ENCODE measurements at places on chromosomes 16 and 17. TPM values are rescaled to one million over a fixed set of nuclear protein-coding genes. Genes with fewer than 3 reads are reported as not detected.

Gene DNAH17
- not detected for total RNA-seq

Gene TMEM231
- total RNA-seq: 18.6 TPM

Gene PRSS8
- total RNA-seq: 24.6 TPM

Gene ZNF23
- total RNA-seq: 13.7 TPM

Gene LRRC37A
- 1.8 TPM for total RNA-seq

Gene MYH13
- not detected for total RNA-seq

Gene GLP2R
- total RNA-seq: 0.09 TPM

Gene VEZF1
- 69.1 TPM for total RNA-seq

Gene MAPT
- total RNA-seq: 0.66 TPM

Gene TBC1D26
- not detected for total RNA-seq

Gene SCN4A
- 0.05 TPM for total RNA-seq

Gene OR4D2
- total RNA-seq: not detected

Gene ZP2
- not detected for total RNA-seq

Gene CPNE2
- 9.6 TPM for total RNA-seq

Gene TUBG2
- 23.4 TPM for total RNA-seq

Gene HDAC5
- 12.1 TPM for total RNA-seq

Gene HAS3
- total RNA-seq: 2.8 TPM

Gene LGALS9C
- not detected for total RNA-seq

Gene ATF7IP2
- total RNA-seq: 4.8 TPM

Gene ALDH3A1
- 13.4 TPM for total RNA-seq

Gene TP53TG3
- total RNA-seq: not detected

Gene HYDIN
- not detected for total RNA-seq

Gene CHRNE
- not detected for total RNA-seq

Gene ZNF286A
- 24.3 TPM for total RNA-seq

Gene FBXW10
- total RNA-seq: 0.23 TPM

Gene ANKS3
- 29.9 TPM for total RNA-seq

Gene TMEM100
- 1.1 TPM for total RNA-seq

Gene ZSCAN10
- 1.4 TPM for total RNA-seq

Gene MEIOC
- total RNA-seq: not detected

Gene KIF2B
- not detected for total RNA-seq

Gene TPPP3
- not detected for total RNA-seq

Gene ATP2A1
- total RNA-seq: 1.7 TPM

Gene OR1A1
- not detected for total RNA-seq

Gene AIPL1
- not detected for total RNA-seq

Gene C16orf46
- total RNA-seq: 3.8 TPM

Gene TPSD1
- not detected for total RNA-seq

Gene NUFIP2
- total RNA-seq: 88.0 TPM

Gene SLC9A5
- total RNA-seq: 0.40 TPM

Gene EIF4A3
- total RNA-seq: 97.7 TPM
